ENCODE measurements at places on chromosomes 12 and 14.

GRCh38 chr12:57243521-57244311 lies 7.3 kb downstream of the STAC3 start:
- DNase-seq, result peak; percentile 73

DNA sequence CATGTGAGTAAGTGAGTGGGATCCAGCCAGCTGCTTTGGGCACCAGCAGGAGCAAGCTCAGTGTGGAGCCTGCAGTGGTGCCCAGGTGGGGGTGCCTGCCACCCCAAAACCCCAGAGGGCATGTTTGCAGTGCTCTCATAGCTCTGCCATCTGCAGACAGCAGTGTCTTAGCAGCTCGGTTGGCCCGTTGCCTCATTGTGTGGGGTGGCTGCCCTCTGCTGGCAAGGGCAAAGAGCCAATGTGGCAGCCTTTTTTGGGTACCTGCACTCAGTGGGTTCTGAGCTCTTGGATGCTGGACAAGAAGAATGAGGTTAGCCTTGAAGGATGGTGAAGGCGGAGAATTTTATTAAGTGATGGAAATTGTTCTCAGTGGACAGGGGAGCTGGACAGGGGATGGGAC lies 52.3 kb downstream of the NEUROD4 start:
- no peak for DNase-seq

DNA sequence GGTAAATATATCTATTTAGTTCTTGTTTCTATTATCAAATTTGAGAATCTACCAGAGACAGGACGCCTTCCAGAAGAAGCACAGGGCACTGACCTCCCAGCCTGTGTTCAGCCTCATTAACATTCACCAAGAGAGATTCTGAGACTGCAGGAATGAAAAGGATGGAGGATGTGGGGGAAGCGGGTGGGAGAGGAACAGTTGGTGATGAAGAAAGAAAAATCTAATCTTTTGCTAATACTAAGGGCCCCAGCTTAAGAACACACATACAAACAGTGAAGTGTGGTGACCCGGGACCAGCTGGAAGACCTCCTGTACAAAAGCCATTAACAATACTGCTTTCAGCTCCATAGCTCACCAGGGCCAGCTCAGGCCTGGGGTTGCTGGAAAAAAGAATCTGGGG lies 160.5 kb downstream of the NUAK1 start:
- DNase-seq, result peak; percentile 21

DNA sequence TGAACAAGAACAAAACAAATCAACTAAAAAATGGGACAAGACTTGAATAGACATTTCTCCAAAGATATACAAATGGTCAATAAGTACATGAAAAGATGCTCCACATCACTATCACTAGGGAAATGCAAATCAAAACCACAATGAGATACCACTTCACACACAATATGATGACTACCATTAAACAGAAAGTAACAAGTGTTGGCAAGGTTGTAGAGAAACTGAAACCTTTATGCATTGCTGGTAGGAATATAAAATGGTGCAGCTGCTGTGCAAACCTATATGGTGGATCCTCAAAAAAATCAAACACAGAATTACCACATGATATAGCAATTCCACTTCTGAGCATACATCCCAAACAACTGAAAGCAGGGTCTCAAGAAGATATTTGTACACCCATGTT lies 5.2 kb downstream of the SMAGP start:
- DNase-seq, result no peak

- DNase-seq, result no peak
These were observed 4.6 kb upstream of the SAMD4A start for GRCh38 chr14:54562334-54562733.

DNA sequence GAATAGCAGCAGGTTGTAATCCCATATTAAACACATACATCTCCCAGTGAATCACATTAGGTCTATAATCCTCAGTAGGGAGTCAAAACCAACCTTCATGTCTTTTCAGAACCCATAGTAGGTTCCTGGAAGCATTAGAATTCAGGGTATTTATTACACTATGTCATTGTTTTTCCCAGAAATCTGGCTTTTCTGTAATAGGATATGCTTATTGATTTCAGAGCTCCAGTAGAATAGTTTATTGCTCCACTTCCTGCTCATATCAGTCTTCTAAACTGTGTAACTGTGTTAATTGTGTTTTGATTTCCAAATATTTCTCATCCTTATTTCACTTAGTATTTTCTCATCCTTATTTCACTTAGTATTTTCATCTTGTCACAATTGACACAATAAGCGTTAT lies 268.0 kb downstream of the CCDC59 start:
- DNase-seq, result no peak

DNA sequence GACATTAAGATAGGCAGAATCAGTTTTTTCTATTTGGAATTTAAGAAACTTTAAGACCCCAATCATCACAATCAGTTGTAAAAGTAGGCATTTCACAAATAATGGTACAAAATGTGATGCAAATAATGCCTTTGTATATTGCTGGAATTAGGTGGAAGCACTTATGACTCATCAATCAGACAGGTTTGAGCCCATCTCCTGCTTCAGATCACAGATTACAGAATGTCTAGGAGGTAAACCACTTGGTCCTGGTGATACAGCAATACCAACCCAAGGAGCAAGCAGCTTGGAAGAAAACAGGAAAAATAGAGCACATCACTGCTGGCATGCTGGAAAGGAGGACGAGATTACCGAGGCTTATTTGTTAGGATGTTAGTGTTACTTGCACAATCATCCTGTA lies 57.6 kb downstream of the C12orf56 start:
- no peak for DNase-seq

DNA sequence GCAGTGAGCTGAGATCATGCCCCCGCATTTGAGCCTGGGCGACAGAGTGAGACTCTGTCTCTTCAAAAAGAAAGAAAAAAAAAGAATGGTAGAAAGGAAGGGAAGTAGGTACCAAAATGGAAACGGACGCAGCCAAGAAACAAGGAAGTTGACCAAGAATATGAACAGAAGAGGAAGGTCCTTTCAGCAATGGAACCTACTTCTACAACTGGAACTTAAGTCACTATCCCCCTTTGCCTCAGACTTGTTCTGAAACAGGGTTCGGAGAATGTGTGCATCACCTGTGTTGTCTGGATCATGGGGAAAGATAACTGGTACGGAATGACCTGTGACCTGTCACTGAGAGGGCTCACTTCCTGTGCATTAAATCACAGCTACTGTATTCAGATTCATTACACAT lies 43.9 kb upstream of the RNASE1 start:
- no peak for DNase-seq

GRCh38 chr12:1830401-1830845 lies 10.1 kb downstream of the LRTM2 start:
- DNase-seq, result no peak

DNA sequence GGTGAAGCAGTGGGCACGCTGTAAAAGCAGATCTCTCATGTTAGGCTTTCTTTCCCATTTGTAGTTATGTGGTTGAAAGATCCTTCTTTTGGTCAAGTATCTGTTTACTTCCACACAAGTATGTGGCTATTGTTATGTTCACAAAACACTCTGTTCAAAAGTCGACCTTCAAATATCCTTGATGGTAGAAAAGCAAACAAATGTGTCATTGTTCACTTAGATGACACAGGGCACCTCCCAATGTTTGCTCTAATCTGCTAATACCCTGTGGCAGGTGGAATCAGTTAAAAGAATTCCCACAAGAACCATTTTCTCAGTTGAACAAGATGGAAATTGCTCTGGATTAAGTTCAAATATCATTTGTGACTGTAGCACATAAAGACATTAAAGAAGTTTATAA lies 43.6 kb upstream of the NAA30 start:
- DNase-seq, result no peak

DNA sequence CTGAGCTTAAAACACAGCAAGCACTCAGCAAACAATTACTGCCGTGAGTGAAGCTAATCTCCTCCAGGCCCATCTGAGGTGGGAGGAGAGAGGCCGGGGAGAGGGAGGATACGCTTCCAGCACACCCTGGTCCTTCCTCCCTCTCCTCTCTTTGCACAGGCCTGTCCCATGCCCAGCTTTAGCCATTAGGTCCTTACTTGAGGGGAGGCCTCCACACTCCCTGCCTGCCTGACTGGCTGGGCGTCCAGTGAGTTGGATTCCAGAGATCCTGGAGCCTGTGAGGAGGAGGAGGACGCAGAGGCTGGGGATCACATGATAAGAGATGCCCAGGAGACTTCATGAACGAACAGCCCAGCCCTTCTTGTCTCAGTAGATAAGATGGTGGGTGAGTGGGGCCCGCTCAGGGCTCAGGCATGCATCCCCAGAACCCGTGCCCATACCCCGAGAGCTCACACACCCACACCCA lies 65.1 kb upstream of the NCOR2 start:
- DNase-seq, result no peak

- DNase-seq, result no peak
These were observed 9.2 kb downstream of the PHB2 start for GRCh38 chr12:6961278-6961694.

DNA sequence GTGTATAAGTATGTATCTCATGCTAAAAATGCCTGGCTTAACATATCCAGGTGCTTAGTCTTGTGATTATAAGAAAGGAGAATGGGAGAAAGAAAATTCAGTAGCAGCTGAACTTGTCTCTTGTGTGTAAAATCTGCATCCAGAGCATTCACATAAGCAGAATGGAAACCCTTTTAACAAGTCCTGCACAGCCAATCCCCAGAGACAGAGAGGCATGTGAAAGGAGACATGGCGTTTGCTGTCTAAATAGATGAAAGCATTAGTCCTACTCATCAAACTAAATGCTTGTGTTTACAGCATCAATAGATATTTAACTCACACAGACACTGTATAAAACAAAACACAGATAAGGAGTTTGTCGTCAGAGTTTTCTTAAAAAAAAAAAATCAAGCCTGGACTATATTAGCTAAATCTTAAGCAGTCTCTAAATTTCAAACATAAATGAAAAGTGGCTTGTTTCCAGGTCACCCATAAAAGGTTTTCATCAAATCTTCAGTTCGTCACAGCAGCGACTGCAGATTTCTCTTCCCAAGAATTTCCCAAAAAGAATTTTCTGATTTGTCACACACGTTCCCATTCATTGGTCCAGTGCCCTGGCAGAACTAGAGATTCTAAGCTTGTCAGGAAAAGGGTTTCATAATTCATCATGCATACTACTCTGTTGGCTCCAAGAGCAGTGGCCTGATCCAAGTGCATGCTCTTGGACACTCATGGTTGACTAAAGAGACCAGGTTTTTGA lies 249.2 kb downstream of the BTG1 start:
- peak; percentile 48 for DNase-seq

DNA sequence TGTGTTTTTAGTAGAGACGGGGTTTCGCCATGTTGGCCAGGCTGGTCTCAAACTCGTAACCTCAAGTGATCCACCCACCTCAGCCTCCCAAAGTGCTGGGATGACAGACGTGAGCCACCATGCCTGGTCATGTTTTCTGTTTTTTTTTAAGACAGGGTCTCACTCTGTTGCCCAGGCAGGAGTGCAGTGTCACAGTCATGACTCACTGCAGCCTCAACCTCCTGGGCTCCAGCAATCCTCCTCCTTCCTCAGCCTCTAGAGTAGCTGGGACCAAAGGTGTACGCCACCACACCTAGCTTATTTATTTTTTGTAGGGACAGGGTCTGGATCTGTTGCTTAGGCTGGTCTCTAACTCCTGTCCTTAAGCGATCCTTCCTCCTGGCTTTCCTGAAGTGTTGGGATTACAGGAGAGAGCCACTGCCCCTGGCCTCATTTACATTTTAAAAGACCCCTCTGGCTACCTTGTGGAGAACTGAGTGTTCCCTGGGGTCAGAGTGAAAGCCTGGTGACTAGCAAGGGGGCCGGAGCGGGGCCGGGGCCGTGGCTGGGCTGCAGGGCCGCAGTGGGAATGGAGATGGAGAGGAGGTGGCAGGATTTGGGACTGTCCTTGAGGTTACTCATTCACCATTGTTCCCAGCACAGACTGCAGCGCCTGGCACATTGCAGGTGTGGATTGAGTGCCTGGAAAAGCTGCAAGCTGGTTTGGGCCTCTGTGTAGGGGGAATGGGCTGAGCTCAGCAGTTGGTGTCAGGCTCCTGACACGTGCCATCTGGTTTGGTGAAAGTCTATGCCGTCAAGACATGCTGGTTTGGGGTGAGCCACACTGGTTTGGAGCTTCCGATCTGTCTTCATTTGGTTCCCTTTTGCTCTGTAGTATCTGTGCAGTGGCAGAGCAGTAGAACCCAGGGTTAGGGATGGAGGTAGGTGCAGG lies 18.1 kb downstream of the KMT5A start:
- no peak for DNase-seq
